NCI-H1436 (cell line): ENCODE measurements at places on chromosomes 5 and 9.

- DNase-seq, result no peak
Observed at GRCh38 chr9:69204849-69205248, 30.8 kb downstream of the TJP2 start.

- DNase-seq, result no peak
Observed at GRCh38 chr5:9108162-9108561, 437.7 kb downstream of the SEMA5A start.

DNA sequence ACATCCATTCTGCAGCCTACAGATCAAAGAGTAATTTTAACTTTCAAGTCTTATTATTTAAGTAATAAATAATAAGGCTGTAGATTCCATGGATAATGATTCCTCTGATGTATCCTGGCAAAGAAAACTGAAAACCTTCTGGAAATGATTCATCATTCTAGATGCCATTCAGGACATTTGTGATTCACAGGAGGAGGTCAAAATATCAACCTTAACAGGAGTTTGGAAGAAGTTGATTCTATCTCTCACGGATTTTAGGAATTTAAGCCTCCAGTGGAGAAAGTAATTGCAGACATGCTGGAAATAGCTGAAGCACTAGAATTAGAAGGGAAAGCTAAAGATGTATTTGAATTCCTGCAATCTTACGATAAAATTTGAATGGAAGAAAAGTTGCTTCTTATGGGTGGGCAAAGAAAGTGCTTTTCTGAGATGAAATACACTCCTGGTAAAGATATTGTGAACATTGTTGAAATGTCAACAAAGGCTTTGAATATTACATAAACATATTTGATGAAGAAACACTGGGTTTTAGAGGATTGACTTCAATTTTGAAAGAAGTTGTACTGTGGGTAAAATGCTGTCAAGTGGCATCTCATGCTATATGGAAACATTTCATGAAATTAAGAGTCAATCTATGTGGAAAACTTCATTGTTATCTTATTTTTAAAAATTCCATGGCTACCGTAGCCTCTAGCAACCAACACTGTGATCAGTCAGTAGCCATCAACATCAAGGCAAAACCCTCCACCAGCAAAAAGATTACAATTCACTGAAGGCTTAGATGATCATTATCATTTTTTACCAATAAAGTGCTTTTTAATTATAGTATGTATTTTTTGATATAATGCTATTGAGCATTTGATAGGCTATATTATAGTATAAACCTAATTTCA, 1141.0 kb downstream of the CDH12 start:
- DNase-seq, result no peak

DNA sequence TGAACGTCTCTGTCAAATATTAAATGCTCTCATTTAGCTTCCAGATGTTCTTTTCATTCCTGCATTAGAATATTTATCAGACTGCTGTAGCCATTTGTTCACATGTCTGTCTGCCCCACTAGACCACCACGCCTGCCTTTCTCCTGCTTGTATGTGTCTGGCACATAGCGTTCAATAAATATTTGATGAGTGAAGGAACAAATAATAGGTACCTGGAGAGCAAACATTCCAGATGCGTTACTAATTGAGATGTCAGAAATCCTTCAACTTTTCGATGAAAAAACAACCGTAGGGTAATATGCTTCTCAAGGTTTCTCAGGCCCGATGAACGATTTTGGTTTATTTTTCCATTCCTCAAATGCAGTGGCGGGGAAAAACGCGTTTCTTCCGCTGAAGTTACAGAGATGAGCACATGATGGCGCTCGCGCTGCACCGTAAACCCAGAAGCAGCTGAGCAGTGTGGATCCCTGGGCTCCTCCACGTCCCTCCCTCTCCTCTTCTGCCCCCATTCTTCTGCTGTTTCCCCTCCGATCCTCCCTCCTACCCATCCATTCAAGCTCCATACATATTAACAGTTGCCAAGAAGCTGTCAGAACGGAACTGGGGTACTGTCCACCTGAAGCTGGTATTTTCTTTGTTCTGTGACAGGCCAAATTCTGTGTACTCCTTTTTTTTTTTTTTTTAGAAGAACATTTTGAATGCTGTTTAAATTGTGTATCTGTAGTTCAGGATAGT, 245.4 kb downstream of the MPDZ start:
- peak; percentile 64 for DNase-seq

DNA sequence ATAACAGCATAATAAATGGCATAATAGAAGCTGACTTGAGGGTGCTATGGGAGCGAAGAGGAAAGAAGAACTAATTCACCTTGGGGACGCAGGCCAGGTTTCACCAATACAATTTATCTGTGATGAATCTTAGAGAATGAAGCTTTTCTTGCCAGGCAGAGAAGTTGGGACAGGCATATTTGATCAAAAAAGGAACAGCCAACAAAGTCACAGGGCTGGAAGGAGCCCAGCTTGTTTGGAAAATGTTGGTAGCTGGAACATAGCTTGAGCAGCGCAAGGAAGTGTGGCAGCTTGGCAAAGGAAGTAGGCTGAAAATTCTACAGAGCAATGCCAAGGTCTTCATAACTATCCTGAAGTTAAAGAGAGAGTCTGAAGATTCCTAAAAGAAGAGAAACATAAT, 181.5 kb upstream of the OR13F1 start:
- DNase-seq, result no peak
